ENCODE measurements at places on chromosomes 4 and X. TPM values are rescaled to one million over a fixed set of nuclear protein-coding genes. Genes with fewer than 3 reads are reported as not detected.

- H3K4me1 ChIP-seq: no peaks in the 10 kb centered on the region
- H3K36me3 ChIP-seq: no peaks in the 10 kb centered on the region
- no peak for DNase-seq
- H3K27me3 ChIP-seq: no peaks in the 10 kb centered on the region
- H3K4me3 ChIP-seq: no peak overlapping the region
- H3K27ac ChIP-seq: no peak overlapping the region
These were observed 10.0 kb downstream of the ELMOD2 start for GRCh38 chr4:140533951-140534480.

- no peak for DNase-seq
- no peak overlapping the region for H3K4me3 ChIP-seq
- no peaks in the 10 kb centered on the region for H3K27me3 ChIP-seq
These were observed 228.4 kb upstream of the EMCN start for GRCh38 chr4:100746141-100746739.

Gene DIPK2B
- total RNA-seq: not detected

GRCh38 chrX:37060999-37061398 lies 52.8 kb downstream of the FAM47C start:
- H3K27me3 ChIP-seq: no peaks in the 10 kb centered on the region
- H3K4me1 ChIP-seq: no peaks in the 10 kb centered on the region
- no peaks in the 10 kb centered on the region for H3K36me3 ChIP-seq
- H3K4me3 ChIP-seq: no peak overlapping the region
- no peak for DNase-seq

DNA sequence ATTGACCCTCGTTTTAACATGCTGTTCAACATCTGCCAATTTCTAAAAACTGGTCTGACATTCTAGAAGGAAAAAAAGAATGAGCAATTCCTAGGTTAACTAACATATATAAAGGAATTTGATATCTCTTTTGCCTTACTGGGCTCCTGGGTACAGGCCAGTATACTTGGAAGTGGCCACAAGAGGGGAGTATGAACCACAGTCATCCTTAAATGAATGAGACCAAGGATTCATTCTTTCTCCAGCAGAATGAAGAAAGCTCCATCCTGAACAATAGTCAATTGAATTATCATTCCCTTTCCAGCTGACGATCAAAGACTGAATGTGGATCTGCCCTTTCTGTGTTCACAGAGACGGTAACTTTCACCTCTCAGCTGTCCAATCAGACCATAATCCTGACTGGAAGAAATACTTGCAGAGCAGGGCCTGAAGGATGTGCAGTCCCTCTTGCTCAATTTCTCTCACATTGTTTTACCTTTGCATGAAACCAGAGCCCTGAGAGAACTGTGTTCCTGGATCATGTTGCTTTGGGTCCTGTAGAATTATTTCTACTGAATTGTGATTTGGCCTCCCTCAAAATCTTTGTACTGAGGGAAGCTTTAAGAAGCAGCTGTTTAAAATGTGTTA lies 14.8 kb upstream of the SPARCL1 start:
- no peak overlapping the region for H3K4me3 ChIP-seq
- no peak for DNase-seq
- no peak overlapping the region for H3K27ac ChIP-seq
- H3K27me3 ChIP-seq: no peaks in the 10 kb centered on the region
- no peaks in the 10 kb centered on the region for H3K36me3 ChIP-seq

DNA sequence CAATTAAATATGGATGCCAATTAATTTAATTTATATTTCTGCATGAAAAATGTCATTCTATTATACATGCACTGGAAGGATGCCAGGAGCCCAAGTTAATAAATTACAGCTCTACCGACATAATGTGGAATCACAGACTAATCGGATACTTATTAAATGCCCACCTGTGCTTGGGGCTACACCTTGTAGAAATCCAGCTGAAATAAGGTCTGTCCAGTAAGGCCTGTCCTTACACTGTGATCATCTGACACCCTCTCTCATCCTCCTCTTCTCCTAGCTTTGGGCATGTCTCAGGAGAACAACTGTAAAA lies 6.0 kb upstream of the SHISA3 start:
- H3K4me3 ChIP-seq: no peak overlapping the region
- H3K27me3 ChIP-seq: peaks cover 2% of the 10 kb centered on the region
- peaks cover 12% of the 10 kb centered on the region for H3K4me1 ChIP-seq
- no peak for DNase-seq
- H3K27ac ChIP-seq: no peak overlapping the region
- H3K36me3 ChIP-seq: peaks cover 7% of the 10 kb centered on the region

- H3K36me3 ChIP-seq: no peaks in the 10 kb centered on the region
- H3K27ac ChIP-seq: no peak overlapping the region
- no peak overlapping the region for H3K4me3 ChIP-seq
- DNase-seq: no peak
These were observed 223.6 kb downstream of the RBMX2 start for GRCh38 chrX:130625386-130625785.

DNA sequence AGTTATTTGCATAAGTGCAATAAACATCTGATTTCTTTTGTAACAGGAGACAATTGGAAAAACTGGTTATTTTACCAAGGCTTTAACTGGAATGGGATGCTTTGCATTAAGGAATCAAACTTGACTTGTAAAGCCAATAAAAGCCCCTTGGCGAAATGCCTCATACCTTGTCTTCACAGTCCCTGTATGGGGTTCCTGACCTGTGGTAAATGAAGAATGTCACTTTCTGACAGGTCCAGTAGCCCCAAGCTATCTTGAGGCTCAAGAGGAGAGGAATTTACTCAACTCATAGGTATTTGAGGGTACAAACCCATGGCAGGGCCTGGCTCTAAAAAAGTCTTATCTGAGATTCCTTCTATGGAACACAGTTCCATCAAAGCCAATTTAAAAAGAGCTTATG lies 78.0 kb downstream of the ACOX3 start:
- no peak overlapping the region for H3K4me3 ChIP-seq
- no peak overlapping the region for H3K27ac ChIP-seq
- DNase-seq: no peak
- no peaks in the 10 kb centered on the region for H3K4me1 ChIP-seq
- H3K27me3 ChIP-seq: peaks cover 4% of the 10 kb centered on the region
- H3K36me3 ChIP-seq: peaks cover 13% of the 10 kb centered on the region

Gene NHS
- 9.1 TPM for total RNA-seq

Gene DRP2
- total RNA-seq: 0.51 TPM

Gene TREX2
- 0.29 TPM for total RNA-seq

DNA sequence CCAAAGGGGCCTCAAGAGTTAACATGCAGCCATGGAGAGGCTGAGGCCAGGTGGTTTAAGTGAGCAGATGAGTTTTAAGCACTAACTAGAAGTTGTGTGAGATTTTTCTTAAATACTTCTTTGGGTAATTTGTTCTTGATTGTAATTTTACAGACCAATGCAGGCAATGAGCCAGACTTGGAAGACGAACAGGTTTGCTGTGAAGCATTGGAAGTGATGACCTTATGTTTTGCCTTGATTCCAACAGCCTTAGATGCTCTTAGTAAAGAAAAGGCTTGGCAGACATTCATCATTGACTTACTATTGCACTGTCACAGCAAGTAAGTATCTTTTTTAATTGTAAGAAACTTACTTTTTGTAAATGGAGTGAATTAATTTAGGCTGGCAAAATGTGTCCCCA lies 103.9 kb downstream of the USP9X start:
- H3K4me1 ChIP-seq: no peaks in the 10 kb centered on the region
- H3K4me3 ChIP-seq: no peak overlapping the region
- H3K36me3 ChIP-seq: no peaks in the 10 kb centered on the region
- no peak for DNase-seq
- no peak overlapping the region for H3K27ac ChIP-seq

DNA sequence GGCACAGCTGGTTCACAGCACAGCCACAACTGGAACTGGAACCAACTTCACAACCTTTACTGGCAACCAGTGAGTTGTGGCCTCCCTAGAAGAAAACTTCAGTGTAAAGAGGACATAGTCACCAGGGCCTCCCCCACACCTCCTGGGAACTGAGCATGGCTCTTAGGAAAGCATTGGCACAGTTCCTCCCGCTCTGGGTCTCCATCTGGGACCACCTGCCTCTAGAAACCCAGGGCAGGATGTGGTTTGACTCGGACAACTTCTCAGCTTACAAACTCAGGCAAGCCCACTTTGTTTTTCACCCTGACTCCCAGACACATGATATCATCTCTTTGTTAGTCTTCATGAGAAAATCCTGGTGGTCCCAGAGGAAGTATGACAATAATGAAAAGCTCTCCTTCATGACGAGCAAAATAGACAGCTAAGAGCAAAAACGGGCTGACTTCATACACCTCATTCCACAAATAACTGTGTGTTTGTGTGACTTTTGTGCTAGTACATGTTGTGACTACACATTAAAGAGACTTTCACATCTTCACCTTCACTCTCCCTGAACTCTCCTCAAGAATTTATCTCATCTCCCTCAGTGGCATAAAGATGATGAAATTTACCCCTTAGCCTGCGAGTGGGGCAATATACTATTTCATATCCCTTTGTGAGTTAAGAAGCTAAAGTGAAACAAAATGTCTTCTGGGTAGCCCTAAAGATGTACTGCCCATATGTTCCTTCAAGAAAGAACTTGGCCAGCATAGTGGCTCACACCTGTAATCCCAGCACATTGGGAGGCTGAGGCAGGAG lies 75.4 kb downstream of the SH3KBP1 start:
- no peak overlapping the region for H3K27ac ChIP-seq
- DNase-seq: no peak
- H3K27me3 ChIP-seq: no peaks in the 10 kb centered on the region
- no peaks in the 10 kb centered on the region for H3K36me3 ChIP-seq
- H3K4me1 ChIP-seq: peaks cover 15% of the 10 kb centered on the region

- H3K36me3 ChIP-seq: no peaks in the 10 kb centered on the region
- peaks cover 3% of the 10 kb centered on the region for H3K27me3 ChIP-seq
- no peak for DNase-seq
- H3K4me1 ChIP-seq: no peaks in the 10 kb centered on the region
- no peak overlapping the region for H3K27ac ChIP-seq
These were observed 71.5 kb upstream of the EFNB1 start for GRCh38 chrX:68757331-68757730.

GRCh38 chr4:13007802-13008470 lies 476.2 kb downstream of the RAB28 start:
- DNase-seq: no peak
- H3K4me1 ChIP-seq: no peaks in the 10 kb centered on the region
- H3K4me3 ChIP-seq: no peak overlapping the region
- no peaks in the 10 kb centered on the region for H3K27me3 ChIP-seq
- no peaks in the 10 kb centered on the region for H3K36me3 ChIP-seq

GRCh38 chr4:189048119-189048518 lies 892.6 kb upstream of the FRG1 start:
- H3K4me3 ChIP-seq: no peak overlapping the region
- no peak overlapping the region for H3K27ac ChIP-seq
- no peak for DNase-seq
- no peaks in the 10 kb centered on the region for H3K27me3 ChIP-seq
- H3K36me3 ChIP-seq: no peaks in the 10 kb centered on the region

DNA sequence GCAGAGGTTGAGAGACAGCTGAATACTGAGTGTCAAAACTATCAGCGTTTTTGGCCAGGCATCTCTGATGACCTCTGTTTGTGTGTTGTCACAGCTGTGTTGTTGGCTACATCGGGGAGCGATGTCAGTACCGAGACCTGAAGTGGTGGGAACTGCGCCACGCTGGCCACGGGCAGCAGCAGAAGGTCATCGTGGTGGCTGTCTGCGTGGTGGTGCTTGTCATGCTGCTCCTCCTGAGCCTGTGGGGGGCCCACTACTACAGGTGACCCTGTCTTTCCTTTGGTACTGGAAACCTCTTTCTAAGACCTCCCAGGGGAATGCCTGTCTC lies 86.9 kb downstream of the EGF start:
- no peaks in the 10 kb centered on the region for H3K4me1 ChIP-seq
- no peak overlapping the region for H3K4me3 ChIP-seq
- H3K36me3 ChIP-seq: no peaks in the 10 kb centered on the region
- H3K27me3 ChIP-seq: peaks cover 2% of the 10 kb centered on the region
- DNase-seq: no peak

DNA sequence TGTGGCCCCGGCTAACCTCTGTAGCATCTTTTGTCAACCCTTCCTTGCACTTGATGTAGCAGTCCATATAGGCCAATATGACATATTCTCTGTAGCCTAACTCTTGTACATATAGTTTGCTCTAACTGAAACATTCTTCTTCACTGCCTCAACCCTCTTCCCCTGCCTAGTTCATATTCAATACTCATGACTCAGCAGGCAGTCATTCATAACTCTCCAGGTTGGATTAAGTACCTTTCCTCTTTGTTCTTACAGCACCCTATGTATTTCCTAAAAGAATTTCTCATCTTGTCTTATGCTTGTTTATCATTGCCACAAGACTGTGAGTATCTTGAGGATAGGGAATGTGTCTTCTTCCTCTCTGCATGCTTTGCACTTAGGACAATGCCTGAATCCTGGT lies 76.9 kb downstream of the TMLHE start:
- no peaks in the 10 kb centered on the region for H3K4me1 ChIP-seq
- H3K36me3 ChIP-seq: peaks cover 5% of the 10 kb centered on the region
- no peak overlapping the region for H3K27ac ChIP-seq
- DNase-seq: no peak
- no peak overlapping the region for H3K4me3 ChIP-seq
- peaks cover 1% of the 10 kb centered on the region for H3K27me3 ChIP-seq

DNA sequence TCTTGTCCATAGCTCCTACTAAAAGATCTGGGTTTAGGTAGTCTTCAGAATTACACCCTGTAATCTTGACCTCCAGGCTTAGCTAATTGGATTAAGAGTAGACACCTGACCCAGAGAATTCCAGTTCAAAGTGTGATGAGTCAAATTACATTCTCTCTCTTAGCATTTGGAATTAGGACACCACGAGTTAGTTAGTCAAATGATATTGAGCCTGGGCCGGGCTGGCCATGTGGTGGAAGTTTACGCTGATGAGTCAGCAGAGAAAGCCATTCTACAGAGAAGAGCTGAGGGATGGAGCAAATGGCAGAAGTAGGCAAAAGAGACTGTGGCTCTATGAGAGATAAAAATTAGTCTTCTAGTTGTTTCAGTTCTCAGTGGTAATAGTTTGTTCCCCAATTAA lies 31.1 kb downstream of the CEP44 start:
- no peak for DNase-seq
- H3K36me3 ChIP-seq: no peaks in the 10 kb centered on the region
- no peak overlapping the region for H3K4me3 ChIP-seq
- H3K4me1 ChIP-seq: no peaks in the 10 kb centered on the region
- H3K27me3 ChIP-seq: no peaks in the 10 kb centered on the region

GRCh38 chr4:98720871-98721480 lies 62.6 kb upstream of the TSPAN5 start:
- H3K36me3 ChIP-seq: peaks cover 24% of the 10 kb centered on the region
- H3K27ac ChIP-seq: no peak overlapping the region
- no peak for DNase-seq
- no peaks in the 10 kb centered on the region for H3K27me3 ChIP-seq
- no peak overlapping the region for H3K4me3 ChIP-seq

GRCh38 chr4:186844059-186844681 lies 120.5 kb upstream of the FAT1 start:
- H3K4me3 ChIP-seq: no peak overlapping the region
- H3K36me3 ChIP-seq: no peaks in the 10 kb centered on the region
- H3K27ac ChIP-seq: no peak overlapping the region
- H3K4me1 ChIP-seq: no peaks in the 10 kb centered on the region
- H3K27me3 ChIP-seq: no peaks in the 10 kb centered on the region
- no peak for DNase-seq

Gene ITM2A
- 5.8 TPM for total RNA-seq

Data from glutamatergic neuron (in vitro differentiated cells).